ENCODE measurements at places on chromosomes 1 and 21. TPM values are rescaled to one million over a fixed set of nuclear protein-coding genes. Genes with fewer than 3 reads are reported as not detected.

CD247 gene
- total RNA-seq, result 0.82 TPM

GRCh38 chr1:78370356-78370755 lies 120.4 kb upstream of the PTGFR start:
- DNase-seq, result no peak

- DNase-seq, result no peak
These were observed 15.3 kb downstream of the MASP2 start for GRCh38 chr1:11031624-11032262.

DNA sequence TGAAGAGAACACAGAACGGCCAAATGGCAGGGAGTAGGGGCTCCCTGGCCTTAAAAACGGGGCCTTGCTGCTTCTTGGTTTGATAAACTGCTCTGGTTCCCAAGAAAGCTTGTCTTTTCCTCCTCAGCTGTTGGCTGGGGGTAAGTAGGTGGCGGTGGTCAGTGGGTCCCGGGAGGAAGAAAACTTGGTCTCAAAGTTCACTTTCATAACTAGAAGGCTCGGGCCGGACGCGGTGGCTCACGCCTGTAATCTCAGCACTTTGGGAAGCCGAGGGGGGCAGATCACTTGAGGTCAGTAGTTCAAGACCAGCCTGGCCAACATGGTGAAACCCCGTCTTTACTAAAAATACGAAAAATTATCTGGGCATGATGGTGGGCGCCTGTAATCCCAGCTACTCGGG lies 47.3 kb upstream of the CTBS start:
- no peak for DNase-seq

- no peak for DNase-seq
These were observed 20.7 kb upstream of the CLIC4 start for GRCh38 chr1:24724345-24725208.

- no peak for DNase-seq
These were observed 1.4 kb upstream of the PIK3R3 start for GRCh38 chr1:46133781-46134350.

NBPF19 gene
- total RNA-seq, result 3.4 TPM

ZNF670 gene
- total RNA-seq, result 1.5 TPM

- DNase-seq, result no peak
These were observed 6.0 kb downstream of the VANGL2 start for GRCh38 chr1:160406131-160406968.

DNA sequence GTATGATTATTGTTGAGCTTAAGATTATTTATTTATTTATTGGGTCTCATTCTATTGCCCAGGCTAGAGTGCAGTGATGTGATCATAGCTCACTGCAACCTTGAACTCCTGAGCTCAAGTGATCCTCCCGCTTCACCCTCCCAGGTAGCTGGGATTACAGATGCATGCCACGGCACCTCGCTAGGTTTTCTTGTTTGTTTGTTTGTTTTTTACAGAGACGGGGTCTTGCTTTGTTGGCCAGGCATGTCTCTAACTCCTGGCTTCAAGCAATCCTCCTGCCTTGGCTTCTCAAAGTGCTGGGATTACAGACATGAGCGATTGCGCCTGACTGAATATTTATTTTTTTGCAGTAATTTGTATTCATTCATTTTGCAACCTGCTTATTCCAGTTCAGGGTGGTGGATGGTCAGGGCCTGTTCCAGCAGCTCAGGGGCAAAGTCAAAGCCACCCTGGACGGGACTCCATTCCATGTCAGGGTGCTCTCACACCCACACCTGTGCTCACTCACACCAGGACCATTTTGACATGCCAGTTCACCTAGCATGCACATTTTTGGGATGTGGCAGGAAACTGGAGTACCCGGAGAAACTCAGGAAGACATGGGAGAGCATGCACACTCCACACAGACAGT lies 29.6 kb upstream of the RASAL2 start:
- DNase-seq, result no peak

- no peak for DNase-seq
These were observed 75.0 kb downstream of the PBX1 start for GRCh38 chr1:164633997-164634396.

DNA sequence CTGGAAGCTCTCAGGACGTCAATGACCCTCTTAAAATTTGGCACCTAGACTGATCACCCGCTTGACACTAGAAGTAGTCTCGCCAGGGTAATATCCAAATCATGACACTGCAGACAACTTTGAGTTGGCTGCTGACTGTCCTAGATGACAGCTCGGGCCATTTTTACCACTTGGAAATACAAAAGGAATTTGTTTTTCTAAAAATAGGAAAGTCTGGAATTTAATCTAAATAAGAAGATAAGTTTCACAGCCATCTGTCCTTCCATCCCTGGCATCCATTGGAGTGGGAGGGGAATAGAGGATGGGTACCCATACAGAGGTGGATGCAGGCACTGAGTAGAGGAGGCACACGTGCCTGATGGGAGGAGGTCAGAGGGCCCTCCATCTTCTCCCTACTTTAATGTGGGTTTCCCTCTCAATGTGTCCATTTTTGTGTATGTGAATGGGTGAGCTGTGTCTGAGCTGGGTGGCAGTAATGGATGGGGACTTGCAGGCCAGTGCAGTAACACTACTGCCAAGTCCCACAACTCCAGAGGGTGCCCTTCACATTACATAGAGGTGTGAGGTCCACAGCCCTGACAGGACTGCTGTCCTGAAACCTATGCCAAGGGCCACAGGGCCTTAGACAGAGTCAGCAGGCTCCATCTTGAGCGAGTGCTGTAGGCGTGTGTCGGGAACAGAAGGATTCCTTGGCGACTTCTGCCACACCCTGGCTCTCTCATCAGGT lies 104.8 kb upstream of the IPO9 start:
- DNase-seq, result peak; percentile 34

DNA sequence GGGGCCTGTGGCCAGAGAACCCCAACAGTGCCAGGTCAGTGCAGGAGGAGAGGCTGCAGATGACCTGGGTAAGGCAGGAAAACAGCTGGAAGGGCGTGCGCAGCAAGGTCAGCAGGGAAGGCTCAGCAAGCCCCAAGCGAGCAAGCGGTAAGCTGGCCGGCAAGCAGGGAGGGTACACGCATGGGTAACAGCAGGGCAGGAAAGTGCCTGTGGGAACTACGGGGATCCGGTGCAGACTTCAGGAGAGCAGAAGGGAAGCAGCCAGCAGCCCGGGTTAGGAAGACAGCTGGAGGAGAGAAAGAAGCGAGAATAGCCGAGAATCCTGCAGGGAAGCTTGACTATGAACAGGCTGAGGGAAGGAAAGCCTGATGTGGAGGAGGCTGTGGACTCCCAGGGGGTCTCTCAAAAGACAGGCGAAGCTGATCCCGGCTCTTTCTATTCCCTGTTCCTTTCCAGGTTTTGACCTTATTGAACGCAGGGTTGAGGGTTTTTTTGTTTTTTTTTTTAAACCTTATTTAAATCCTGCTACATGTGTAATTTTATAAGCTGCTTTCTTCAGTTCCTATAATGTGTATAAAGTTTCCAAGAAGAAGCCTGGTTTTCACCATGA lies 20.9 kb downstream of the UMODL1 start:
- no peak for DNase-seq

- DNase-seq, result no peak
These were observed 123.3 kb downstream of the PCNX2 start for GRCh38 chr1:233172201-233172600.

WDR64 gene
- total RNA-seq, result not detected

DNA sequence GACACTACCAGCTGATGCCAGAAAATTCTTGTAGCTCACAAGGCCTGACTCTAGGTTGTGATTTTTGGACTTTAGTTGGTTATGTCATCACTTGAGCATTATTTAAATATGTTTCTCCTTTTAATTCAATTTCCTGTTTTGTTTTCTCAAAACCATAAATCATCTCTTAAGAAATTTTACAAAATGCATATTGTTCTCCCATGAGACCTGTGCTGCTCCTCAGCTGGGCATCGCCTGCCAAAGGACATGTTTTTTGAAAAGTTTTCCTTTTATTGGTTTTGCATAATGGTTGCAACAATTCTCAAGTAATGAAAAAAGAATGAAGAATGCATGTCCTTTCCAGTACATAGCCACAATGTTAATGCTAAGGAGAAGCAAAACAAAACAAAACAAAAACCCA lies 204.7 kb upstream of the LYPLAL1 start:
- DNase-seq, result no peak

Measured in left ventricle myocardium inferior (tissue), 1 donor.